ENCODE measurements at places on chromosomes 3 and 15.

DNA sequence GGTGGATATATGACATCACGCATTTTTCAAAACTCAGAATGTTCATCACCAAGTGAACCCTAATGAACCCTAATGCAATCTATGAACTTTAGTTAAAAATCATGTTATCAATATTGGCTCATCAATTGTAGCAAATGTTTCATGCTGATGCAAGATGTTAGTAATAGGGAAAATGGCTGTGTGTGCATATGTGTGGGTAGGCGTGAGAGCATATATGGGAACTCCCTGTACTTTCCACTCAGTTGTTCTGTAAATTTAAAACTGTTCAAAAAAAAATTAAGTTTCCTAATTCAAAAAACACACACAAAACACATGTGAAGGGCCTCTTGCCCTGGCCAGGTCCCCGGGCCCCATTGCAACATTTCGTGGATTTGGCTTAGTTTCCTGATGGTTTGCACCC, 89.7 kb upstream of the PROK2 start:
- no peak for DNase-seq

GRCh38 chr3:134445636-134446035, 40.1 kb downstream of the ANAPC13 start:
- DNase-seq: no peak

DNA sequence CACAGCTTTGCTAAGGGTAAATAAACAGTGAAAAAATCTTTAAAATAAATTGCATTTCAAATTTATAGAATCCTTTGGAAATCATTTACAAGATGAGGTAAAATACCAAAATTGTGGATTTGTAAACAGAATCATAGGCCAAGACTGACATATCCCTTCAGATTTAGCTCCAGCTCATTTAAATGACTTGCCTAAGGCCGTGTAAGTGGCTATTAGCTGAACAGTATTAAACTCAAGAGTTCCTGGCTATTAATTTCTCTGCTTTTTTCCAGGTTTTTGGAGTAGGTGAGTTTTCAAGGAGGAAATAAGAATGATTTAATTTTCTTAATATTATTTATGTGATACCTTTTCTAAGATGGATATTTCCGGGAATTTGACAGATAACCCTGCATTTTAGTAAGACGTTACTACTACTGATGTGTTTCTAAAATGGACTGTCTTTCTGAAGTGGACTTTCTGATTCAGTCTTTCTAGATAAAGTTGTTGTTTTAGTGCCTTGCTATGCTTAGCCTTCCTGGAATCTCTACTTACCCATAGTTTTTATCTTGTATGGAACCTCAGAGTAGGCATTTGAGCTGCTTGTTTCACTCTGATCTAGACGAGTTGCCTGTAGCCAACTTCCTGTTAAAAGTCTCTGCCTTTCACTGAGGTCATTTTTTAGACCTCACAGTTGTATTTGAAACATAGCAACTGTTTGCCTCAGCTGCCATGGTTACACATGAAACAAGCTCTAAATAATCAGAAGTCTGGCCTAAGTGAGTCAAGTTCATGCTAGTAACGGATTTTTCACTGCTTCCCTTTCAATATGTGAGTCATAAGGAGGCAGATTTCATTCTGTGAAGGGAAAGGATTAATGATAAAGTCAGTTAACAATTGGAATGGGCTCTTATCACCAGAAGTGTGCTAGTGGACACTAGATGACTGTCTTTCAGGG, 127.0 kb downstream of the KLHL25 start:
- DNase-seq: peak; percentile 14

DNA sequence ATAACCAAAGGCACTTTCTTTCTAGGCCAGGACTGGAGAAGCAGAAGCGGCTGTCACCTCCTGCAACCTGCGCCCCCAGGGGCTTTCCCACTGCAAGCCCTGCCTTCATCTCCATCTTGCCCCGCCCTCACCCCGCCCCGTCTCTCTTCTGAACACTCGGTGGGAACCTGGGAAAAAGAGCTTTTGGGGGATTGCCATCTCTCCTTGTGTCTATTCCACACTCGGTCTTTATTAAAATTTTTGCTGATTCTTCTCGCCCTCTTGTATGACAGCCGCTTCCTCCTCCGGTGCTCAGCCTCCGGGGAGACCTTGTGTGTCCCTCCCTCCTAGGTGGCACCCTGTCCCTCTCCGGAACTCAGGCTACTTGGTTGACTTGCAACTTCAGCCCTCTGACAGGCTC, 41.9 kb upstream of the SPESP1 start:
- DNase-seq: no peak

- DNase-seq: no peak
Observed at GRCh38 chr15:38085114-38085513, 150.7 kb downstream of the TMCO5A start.

- peak; percentile 8 for DNase-seq
Observed at GRCh38 chr15:97903971-97904572, 56.4 kb upstream of the ARRDC4 start.

DNA sequence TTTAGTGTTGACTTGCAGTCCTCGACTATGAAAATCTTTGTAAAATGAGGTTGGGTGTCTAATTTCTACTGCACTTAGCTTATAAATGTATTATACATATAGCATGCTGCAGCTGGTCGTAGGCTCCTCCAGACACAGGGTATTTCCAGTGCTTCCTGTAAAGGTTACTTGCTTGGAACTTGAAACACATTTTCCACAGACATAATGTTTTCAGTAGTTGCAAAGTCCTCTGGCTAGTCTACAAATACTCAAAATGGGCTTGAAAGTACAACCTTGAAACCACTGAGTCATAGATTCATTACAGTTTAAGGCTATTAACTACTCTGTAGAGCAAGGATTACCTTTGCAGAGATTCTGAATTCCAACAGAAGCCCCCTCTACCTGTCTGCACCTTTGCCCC, 464.1 kb downstream of the RAP2B start:
- DNase-seq: no peak

DNA sequence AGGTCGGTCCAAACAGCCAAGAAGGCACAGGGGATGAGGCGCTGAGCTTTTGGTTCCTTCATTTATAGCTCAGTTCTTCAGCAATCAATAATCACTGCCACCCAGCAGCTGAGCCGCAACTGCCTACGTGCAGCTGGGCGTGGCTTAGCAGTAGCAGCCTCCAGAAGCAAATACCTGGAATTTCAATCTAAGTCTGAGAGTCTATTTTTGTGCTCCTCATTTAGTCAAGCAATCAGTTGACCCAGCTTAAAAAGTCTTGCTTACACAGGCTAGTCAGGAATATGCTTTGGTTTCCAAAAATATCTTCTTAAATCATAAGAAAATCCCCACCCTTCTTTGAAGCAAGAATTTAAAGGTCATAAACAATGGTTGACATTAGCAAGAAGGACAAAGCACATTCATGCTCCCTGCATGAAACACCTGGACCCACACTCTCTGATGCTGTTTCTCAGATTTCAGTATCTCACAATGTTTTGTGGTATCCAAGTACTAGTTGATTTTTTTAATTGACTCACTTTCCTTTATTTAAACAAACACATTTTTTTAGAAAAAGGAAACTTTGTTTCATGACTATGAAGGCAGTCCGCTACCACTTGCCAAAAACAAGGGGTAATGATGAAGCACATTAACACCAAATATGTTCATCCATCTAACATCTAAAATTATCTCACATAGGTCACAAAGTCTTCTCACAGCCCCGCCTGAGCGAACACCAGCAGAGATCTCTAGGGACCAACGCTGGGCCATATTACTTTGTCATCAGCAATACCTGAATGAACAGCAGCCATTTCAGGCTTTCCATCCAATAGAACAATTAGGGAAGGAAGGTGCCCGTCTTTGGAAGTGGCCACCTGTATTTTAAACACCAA, 106.1 kb downstream of the OXNAD1 start:
- DNase-seq: no peak

GRCh38 chr3:131796111-131796510, 238.7 kb downstream of the CPNE4 start:
- no peak for DNase-seq

GRCh38 chr3:11260460-11260859, 11.7 kb upstream of the ATG7 start:
- no peak for DNase-seq

DNA sequence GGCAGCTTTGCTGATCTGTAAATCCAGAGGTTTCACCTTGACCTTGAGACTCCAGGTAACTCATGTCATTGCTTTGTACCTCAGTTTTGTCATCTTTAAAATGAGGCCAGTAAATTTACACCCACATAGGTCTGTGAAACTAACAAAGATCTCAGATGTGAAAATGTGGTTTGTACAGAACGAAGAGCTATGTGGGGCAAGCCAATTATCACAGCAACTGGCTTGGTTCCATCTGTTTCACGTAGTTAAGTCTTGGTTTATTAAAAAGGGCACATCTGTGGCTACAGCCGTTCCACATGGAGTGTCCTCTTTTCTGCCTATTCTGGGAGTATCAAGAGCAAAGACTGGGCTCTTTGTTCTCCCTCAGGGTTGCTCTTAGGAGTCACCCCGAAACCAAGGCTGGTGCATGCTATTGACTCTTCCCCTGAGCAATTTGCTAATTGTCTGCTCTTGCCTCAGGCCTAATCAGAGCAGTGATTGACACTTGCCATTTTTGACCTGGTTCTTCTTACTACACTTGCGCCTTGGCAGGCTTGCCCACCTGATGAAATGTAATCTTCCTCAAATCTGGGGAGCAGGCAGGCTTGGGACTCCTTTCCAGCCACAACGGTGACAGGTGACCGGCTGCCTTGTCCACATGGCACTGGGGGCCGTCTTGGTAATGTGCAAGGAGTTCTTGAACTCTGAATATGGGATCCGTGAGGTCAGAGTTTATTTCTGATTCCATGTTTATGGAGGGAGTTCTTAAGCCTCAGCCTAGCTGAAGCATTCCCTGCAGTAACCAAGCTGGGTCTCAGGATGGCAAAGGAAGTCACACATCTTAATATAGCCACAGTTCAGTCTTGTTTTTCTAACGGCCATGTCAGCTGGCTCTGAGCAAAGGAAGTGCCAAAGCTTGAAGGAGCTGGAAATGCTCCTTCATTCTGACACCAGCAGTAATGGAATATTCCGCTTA, 40.1 kb downstream of the EAF1 start:
- no peak for DNase-seq

DNA sequence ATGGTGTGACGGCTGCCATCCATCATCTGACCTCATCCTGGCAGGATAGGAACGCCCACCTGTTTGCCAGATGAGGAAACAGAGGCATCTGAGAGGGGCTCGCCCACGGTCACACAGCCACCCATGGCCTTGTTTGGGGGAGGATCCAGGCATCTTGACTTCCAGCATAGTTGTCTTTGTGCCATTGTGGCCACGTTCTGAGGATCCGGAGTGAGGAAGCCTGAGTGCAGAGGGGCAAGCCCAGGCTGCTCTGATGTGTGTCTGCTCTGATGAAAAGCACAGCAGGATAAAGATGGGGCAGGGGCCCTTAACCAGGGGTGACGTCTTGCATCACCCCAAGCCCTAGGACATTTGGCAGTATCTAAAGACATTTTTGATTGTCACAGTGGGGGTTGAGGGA, 58.7 kb downstream of the FGD5 start:
- DNase-seq: no peak

GRCh38 chr3:111539351-111540331, 2.4 kb upstream of the CD96 start:
- DNase-seq: peak; percentile 47
